RPMI8226 (cell line): ENCODE measurements at places on chromosomes 2 and 18.
A peak's percentile ranks its signal among the peaks of the same experiment; 100 is the strongest.

DNA sequence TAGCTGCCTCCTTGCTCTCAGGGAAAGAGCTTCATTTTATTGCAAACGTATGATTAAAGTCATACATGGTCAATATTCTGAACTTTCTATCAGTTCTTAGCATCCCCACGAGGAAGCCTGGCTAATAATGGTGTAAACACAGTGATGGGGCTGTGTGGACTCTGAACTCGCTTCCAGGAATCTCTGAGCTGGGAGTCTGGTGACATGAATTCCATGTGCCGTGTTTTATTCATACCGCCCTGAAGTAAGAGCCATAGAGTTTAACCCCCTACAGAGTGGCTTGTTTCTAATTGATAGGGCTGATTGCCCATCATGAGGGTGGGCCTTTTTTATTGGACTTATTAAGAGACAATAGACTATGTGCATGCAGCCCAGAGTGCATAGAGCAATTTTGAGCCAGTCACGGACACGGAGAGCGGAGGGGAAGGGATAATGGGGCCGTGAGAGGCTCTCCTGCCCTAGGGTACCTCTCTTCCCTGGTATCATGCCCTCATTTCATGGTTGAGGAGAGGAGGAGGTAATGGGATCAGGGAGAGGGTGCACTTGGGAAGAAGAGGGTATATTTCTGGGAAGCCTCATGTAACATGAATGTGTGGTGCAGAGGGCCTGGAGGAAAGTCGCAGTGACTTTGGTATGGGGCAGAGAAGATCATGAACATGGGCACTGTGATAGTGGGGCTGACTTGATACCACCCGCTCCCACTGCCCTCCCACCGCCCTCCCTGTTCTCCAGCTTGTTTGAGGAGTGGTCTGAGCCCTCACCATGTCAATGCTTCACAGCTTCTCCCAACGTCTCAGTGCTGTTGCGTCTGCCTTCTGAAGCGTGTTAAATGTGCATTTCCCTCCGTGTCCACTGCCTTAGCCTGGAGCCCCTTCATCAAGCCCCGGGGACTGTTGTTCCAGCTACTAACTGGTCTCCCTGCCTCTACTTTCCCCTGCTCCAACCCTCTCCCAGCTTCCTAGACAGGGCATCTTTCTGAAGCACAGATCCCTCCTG is 73.2 kb downstream of the IL1R2 start:
- DNase-seq, result no peak

DNA sequence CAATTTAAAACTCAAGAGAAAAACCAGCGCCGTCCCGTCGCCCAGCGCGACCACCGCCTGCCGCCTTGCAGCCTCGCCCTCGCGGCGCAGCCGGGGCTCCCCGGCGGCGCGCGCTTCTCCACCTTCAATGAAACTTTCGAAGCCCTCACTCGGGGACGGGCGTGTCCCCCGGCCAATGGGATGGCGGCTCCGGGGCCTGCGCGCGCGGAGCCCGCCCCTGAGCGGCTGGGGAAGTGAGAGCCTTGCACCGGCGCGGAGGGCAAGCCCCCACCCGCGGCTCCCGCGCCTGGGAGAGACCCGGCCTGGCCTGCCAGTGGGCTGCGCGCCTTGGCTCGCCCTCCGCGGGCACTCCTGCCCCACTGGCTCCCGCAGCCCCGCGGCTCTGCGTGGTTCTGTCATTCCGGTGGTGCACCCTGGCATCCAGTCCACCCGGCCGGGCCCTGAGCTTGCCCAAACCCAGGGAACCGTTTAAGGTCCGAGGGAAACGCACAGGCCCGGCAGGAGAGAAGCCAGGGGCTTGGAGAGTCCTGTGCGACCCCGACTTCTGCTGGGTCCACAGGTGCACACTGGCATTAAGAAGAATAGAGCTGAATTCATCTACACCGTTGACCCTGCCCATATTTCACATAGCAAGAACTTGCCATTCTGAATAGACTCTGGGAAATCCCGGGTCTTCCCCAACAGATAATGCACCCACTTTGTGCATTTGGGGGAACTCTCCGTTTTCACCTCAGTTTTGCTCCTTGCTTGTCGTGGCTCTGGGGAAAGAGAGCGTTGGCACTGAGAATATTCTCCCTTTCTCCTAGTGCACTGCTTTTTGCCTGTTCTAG is at the start of gene PIEZO2:
PIEZO2 (minus strand) TSS at position 129 of the 830 bp plus-strand sequence. CDS start 981 bp downstream, outside the sequence.
- DNase-seq, result peak; percentile 69

- DNase-seq, result no peak
These were observed 8.5 kb upstream of the CYBRD1 start for GRCh38 chr2:171513719-171514160.

- no peak for DNase-seq
These were observed 32.9 kb downstream of the KCNK3 start for GRCh38 chr2:26725521-26725820.

DNA sequence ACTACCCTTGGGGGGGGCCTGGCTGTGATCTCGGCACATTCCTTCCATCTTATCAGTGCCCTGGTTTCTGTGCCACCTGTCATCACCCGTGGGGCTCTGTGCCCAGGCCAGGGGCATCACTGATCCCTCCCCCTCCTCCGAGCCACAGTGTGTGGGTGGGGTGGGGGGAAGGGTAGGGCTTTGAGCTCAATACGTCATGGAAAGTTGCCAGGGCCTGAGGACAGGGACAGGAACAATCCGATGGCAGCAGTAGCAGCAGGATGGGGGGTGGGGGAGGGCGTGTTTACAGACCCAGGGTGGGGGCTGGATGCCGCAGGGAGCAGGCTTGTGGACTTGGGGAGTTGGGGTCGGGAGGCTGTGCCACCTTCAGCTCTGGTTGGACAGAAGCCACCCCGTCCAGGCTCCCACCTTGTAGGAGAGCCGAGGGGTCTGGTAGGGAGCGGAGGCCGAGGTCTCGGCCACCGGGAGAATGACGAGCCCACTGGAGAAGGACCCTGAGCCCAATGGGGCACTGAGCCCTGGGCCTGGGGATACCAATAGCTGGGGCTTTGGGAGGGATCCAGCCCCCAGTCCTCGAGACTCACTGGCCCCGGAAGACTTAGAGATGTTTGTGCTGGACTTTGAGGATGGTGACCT is 3.5 kb downstream of the SLC4A3 start:
- peak; percentile 20 for DNase-seq

GRCh38 chr2:224957540-224958461 is 84.5 kb downstream of the DOCK10 start:
- no peak for DNase-seq

- DNase-seq, result no peak
These were observed 94.1 kb upstream of the RFX8 start for GRCh38 chr2:101568969-101569368.

DNA sequence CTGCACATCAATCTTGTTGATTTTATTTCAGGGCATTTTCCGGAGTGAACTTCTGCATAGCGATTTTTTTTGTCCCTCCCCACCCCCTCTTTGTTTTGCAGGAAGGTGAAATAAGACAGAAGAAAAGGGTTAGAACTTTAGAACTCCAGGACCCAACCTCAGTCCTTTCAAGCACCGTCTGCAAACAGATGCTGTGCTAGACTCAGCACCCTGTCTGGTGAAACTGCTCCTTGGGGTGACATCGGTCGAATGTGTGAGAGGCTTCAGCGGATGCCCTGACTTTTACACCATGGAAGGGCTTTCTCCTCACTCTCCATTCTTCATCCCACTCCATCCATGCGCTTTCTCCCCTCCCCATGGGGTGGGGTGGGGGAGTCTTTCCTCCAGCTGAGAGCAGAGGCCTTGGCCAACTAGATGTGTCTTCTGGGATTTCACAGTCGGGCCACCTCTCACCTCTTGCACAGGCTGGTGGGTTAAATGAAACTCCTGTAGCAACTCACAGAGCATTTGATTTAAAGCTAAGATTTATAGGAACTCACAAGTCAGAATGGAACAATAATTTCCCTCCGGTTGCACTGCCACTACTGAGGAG is 43.3 kb upstream of the EDAR start:
- DNase-seq, result peak; percentile 20

DNA sequence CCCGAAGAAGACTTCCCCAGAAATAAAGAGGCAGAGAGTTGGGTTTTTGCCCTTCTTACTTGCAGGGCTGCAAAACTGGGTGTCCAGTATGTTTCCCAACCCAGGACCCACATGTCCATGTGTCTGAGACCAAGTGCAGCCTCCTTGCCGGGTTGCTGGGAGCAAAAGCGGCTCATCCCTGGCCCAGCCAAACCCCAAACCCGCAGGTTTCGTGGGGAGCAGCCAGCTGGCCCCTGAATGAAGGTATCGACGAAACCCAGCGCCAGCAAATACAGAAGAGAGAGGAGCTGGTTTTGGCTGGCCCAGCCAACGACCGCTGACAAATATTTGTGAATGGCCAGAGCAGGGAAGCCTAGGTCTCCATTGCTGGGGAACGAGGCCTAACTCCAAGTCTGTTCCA is 197.1 kb downstream of the SMAD7 start:
- DNase-seq, result no peak

- DNase-seq, result peak; percentile 85
These were observed 26.8 kb downstream of the AAK1 start for GRCh38 chr2:69616755-69617154.

DNA sequence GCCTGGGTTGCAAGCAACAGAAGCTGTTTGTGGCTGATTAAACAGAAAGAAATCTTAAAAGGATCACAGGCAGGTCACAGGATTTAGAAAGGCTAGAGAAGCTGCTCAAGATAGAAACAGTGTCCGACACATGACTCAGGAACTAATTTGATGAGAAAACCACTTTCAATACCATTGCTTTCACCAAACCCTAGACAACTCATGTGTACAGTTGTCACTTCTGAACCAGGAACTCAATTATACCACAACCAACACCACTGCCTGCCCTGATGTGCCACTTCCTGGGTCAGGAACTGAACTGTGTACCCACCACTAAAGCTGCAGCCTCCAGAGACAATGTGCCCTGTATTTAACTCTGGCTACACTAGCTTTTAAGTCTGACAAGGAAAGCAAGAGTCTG is 56.0 kb downstream of the TMEM247 start:
- DNase-seq, result peak; percentile 33

DNA sequence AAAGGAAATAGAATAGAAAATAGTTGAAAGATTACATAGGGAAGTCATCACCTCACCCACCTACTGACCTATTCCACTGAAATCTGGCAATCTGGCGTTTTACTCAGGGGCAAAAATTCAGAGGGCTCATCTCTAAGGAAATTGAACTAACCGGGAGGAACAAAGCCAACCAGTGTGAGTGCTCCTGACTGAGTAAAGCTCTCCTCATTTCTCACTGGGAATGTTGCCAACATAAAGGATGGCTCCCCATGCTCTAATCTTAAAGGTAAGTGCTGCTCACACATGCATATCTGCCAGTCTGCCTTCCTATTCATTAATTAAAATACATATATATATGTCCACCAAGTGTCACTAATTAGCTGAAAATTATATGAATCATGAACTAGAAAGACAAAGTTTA is 13.5 kb upstream of the DOK6 start:
- no peak for DNase-seq

- no peak for DNase-seq
These were observed 92.0 kb downstream of the HDAC4 start for GRCh38 chr2:239308661-239309397.
